ENCODE measurements at places on chromosomes 3 and 15.

DNA sequence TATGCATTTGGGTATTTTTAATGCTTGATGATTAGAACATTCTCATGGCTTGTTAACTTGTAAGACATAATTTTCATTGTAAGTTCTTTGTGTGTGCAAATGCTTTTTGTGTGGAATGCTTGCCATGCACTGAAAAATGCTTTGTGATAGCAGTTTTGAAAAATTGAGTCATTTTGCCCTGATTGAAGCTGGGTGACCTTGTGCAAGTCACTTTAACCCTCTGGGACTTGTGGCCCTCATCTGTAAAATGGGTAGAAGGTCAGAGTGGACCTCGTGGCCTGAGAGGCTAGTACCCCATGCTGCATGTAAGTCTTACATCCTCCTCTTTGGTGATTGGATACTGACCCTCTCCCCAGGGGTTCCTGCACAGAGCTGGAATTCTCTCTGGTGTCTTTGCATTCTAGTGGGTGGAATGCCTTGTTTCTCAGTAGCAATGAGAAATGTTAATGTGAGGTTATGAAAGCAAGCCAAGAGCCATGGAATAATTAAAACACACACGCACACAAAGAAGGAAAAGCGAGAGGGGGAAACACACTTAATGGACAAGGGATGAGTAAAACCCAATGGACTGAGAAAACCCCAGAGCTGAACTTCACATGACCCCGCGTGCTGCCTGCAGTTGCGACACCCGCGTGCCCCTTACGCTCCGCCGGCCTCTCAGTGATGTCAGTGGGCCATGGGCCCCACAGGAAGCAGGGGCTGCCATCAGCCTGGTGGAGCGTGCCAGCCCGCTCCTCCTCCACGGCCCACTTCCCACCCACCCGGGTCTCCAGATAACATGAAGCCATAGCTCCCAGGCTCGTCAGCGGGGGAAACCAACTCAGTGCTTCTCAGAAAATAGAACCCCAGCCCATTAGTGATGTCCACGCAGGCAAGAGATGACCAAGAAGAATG, 44.0 kb downstream of the SMAD3 start:
- DNase-seq: peak; percentile 86

- DNase-seq: no peak
These were observed 12.0 kb upstream of the CTXND1 start for GRCh38 chr15:80264031-80264430.

- no peak for DNase-seq
These were observed 9.2 kb downstream of the PLSCR4 start for GRCh38 chr3:146241523-146242240.

- peak; percentile 71 for DNase-seq
These were observed 7.1 kb upstream of the FSIP1 start for GRCh38 chr15:39789736-39790135.

DNA sequence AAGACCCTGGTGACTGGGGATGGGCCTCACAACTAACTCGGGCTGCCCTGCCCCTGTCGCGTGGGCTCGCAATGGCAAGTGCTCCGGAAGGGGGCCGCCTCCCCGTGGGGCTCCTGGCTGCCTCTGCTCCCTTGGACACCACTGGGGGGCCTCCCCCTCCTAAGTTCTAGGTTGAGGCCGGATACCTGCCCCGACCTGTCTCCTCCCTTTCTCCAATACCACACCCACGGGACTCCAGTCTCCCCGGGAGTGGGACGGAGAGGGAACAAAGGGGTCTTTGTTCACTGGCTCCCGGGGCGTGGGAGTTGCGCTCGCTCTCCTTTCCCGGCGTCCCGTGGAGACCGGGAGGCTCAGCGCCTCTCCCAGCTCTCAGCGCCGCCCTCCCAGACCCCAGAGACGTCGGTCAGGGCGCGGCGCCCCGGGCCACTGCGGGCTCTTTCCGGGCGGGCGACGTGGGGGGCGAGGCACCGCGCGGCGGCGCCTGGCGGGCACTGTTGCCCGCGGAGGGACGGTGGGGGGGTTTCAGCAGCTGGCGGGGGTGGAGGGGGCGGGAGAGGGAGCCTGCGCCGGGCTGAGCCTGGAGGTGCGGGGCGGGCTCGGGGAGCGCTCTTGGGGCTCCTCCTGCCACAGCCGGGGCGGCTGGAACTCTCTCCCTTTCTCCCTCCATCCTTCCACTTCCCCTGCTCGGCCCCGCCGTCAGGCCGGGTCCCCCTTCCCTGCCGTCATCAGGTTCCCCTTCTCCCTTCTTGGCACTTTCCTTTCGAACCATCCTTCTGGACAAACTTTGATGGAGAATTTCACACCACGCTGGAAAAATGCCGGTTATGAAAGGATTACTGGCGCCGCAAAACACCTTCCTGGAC, at the start of gene KCNH8:
KCNH8 (plus strand) TSS at position 606 of the 863 bp plus-strand sequence; CDS start at position 816, 210 bp downstream.
- no peak for DNase-seq

DNA sequence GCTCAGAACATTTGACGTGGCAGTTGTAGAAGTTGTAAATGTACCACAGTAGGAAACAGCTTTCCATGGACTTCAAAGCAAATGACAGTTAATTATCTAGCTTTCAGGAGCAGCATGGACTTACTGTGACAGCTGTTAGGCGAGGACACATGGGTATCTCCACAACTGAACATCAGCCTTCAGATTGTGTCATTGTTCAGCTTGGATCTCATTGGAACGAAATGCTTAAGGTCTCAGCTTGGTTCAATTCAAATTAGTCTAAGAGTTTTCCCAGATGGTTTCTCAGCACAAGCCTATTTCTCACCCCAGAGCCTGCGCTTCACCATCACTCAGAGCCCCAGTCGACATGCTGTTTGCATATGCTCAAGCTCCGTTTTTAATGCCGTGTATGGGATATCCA, 21.1 kb upstream of the GYG1 start:
- no peak for DNase-seq

DNA sequence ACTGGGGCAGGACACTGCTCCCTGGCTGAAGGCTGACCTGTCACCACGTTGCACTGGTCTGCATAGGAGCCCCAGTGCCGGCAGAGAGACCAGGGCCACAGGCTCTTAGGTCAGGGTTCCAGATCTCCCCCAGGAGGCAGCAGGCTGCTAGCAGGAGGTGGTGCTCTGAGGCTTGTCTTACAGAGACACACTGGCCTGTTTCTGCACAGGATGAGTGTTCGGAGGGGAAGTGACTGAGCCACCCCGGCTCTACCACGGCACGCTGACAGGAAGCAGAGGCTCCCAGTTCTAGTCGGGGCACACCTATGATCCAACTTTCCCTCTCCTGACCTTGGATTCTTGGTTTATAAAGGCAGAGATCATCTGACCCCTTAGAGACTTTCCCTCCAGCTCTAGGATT, 8.6 kb downstream of the FBXL22 start:
- peak; percentile 72 for DNase-seq

DNA sequence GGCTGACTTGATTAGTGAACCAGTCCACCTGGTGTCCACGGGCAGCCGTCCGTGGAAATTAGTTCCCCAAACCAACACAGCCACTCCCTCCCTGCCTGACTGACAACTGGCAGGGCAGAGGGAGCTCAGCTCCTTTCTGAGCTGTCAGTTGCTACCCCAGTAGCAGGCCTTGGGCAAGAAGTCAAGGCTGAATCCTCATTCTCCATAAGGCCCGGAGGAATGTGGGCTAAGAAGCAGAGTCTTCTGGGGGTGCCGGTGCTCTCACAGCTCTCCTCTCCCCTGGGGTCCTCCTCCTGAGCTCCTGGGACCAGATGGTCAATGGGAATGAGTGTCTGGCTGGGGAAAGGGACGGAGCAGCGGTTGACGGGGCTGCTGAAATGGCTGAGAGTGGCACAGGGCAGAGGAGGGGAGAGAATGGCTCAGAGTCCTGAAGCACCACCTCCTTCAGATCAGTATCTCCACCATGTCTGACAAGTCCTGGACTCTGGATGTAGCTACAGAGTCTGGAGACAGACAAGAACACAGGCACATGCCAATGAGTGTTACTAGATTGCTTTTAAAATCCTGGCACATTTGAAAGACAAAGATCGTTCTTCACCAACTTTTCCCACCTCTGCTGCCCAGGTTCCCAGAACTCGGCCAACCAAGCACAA, 16.9 kb downstream of the AMOTL2 start:
- DNase-seq: no peak

GRCh38 chr3:67093305-67093704, 95.2 kb downstream of the KBTBD8 start:
- DNase-seq: no peak

DNA sequence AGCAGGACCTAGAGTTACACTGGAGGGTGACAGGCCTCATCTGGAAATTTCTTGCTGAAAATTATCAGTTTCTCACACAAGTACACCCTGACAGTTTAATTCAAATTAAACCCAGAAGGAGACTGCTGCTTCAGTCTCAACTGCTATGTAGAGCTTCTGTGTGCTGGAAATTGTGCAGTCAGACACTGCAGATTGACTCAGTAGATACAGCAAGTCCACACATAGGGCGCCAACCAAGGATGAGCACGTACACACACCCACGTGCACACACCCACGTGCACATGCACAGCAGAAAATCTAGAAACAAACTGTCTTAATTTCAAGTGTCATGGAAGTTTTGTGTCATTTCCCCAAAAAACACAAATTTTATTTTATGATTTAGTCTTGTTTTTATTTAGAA, 192.9 kb downstream of the PDE8A start:
- DNase-seq: no peak

DNA sequence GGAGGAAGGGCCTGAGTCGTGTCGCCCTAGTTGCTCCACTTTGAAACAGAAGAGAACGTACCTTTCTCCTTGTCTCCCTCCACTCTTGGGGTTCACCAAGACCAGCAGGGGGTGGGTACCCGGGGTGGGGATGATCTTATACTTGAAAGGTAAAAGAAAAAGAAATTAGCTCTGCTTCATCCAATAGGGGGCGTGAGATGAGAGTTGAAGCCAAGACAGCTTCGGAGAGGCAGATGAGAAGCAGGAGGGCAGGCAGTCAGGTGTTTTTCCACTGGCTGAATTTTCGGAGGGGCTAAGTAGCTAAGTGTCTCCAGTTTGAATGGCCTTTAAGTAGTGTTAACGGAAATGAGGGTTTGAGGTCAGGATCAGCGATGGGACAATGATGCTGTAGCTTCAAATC, 100.4 kb downstream of the DGKG start:
- DNase-seq: no peak

DNA sequence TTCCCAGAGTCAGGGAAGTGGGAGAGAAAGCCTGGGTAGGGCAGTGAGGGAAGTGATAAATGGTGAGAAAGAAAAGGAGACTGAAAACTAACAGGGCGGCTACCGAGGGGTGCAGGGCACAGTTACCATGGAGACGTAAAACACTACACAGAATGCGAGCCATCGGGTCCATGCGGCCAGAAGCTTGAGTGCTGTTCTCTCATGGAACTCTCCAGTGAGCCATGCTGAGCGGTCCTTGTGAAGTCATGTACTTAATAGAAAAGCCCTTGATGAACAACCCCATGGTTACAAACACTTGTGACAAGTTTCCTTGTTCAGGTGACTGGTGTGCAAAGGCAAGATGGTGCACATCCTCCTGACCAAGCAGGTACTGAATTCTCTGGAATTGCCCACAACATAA, 3.7 kb upstream of the PLA2G4F start:
- no peak for DNase-seq

DNA sequence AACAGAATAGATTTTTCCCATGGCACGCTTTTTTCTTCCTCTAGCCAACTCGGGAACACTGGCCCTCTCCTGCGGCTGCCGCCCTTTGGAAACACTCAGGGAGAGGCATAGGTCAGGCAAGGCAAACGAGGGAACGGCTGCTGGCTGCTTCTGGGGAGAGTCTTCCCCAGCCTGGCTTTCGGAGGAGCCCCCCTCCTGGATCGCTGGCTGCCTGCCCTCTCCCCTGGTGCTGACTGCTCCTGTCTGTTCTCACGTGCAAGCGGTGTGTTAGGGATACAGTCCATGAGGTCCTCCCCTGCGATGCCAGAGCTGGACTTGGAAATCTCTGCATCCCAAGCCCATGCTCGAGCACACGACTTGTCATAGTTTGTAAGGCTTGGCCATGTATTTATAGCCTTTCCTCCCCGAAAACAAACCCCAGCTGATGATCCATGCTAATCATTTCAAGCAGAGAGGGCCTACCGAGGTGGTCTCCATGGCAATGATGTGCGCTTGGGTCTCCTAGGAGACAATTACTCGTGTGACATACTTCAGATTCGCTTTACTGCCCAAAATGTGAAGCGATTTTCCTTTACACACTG, 315.6 kb upstream of the ATP10A start:
- DNase-seq: no peak

- DNase-seq: no peak
These were observed 433.8 kb upstream of the SUCLG2 start for GRCh38 chr3:68088216-68088615.

GRCh38 chr3:65605876-65606432, 432.8 kb downstream of the MAGI1 start:
- no peak for DNase-seq

- no peak for DNase-seq
These were observed 14.8 kb downstream of the GPR87 start for GRCh38 chr3:151301787-151302186.

DNA sequence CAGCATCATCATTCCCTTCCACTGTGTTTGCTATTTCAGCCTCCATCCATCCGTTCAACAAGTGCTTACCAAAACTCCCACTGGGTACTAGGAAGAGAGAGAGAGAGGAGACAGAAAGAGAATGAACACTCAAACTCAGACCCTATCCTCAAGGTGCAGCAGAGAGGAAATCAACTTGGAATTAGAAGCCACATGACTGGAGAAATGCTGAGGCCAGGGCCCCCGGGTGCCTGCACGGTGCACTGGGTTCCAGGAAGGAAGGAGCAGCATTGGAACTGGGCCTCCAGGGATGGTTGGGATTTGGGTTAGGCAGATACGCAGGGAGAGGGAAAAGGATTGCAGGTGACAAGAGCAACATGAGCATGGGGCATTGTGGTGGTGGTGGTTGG, 30.0 kb downstream of the CORO2B start:
- DNase-seq: no peak

- DNase-seq: no peak
These were observed 90.9 kb downstream of the MBNL1 start for GRCh38 chr3:152359385-152360248.

DNA sequence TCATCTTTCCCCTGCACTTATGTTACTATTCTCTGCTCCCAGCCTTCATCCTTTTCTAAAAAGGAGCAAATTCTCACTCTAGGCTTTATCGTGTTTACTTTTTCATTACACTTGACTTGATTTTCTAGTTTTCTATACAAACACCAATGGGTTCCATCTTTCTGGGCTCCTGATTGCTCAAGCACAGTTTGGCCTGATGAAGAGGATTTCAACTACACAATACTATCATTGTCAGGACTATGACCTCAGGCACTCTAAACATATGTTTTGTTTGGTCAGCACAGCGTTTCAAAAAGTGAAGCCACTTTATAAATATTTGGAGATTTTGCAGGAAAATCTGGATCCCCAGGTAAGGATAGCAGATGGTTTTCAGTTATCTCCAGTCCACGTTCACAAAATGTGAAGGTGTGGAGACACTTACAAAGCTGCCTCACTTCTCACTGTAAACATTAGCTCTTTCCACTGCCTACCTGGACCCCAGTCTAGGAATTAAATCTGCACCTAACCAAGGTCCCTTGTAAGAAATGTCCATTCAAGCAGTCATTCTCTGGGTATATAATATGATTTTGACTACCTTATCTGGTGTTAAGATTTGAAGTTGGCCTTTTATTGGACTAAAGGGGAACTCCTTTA, 86.2 kb downstream of the TGFBR2 start:
- no peak for DNase-seq

GRCh38 chr15:66098022-66098363, 155.6 kb downstream of the MEGF11 start:
- no peak for DNase-seq

- DNase-seq: no peak
These were observed 5.8 kb downstream of the ITIH1 start for GRCh38 chr3:52783211-52783555.

All from MV-4-11 (cell line).